ENCODE measurements at places on chromosomes 11 and 22. TPM values are rescaled to one million over a fixed set of nuclear protein-coding genes. Genes with fewer than 3 reads are reported as not detected.

Gene CASP5
- polyA plus RNA-seq, result 0.79 TPM

Gene TPBGL
- polyA plus RNA-seq, result 0.13 TPM

DNA sequence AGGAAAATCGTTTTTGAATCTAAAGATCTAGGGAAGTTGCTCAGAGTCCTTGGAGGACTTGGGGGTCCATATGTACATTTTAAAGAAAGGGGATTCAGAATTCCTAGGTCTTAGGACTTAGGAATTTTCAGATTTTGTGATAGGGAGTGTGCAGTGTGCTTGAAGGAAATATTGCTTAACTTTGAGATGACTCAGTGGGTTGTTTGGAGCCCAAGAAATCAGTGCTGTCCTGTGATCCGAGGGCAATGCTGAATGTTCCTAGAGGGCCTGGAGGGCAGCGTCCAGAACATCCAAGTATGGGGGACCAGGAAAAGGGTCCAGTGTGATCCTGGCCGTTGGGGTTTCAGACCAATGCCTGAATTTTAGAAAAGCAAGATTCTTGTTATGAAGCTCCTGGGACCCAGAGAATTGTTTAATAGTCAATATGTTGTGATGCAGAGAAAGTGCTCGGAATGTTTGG lies 3.1 kb upstream of the IGF2 start:
- DNase-seq, result peak; percentile 68

- DNase-seq, result no peak
Measured at GRCh38 chr11:36237391-36237790, 51.8 kb downstream of the COMMD9 start.

Gene BEST1
- 2.9 TPM for polyA plus RNA-seq

- no peak for DNase-seq
Measured at GRCh38 chr22:49751966-49752597, 75.6 kb downstream of the BRD1 start.

Gene TMPRSS5
- 0.85 TPM for polyA plus RNA-seq

All from muscle of back (tissue), 13 donors.